AG10803 (cell line): ENCODE measurements at places on chromosomes 5 and 9.

- DNase-seq: no peak
Measured at GRCh38 chr5:42745856-42746255, 10.8 kb upstream of the CCDC152 start.

DNA sequence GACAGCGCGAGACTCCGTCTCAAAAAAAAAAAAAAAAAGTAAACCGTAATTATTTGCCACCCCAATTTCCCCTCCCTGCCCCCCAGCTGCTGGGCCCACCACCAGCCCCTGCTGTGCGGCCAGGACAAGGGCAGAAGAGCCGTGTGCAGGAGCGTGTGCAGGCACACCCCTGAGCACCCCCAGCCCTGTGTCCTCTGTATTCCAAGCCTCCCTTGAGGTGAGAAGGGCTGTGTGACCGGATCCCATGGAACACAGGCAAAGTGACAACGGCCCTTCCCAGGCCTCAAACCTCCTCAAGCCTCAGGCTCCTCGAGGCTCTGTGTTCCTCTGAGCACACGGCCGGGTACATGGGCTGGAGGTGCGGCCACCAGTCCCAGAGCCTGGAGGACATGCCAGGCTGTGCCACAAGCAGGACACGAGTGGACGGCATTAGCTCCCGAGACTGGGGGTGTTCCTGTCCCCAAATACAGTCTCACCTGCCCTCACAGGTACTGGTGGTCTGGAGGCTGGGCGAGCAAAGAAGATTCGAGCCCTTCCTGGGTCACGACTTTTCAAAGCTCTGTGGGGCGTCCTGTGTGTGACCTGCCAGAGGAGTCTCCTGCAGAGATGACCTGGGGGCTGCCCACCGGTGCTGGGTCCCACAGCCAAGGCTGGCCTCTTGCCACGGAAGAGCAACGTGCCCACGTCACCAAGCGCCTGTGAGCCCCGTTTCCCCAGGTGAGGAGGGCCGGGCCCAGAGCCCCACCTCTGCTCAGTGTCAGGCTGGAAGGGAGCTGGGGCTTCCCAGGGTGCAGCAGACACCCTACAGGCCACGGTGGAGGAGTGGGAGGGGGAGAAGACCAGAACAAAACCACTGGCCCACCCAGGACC lies 47.1 kb upstream of the SIMC1 start:
- no peak for DNase-seq

GRCh38 chr9:13932528-13933267 lies 381.2 kb downstream of the NFIB start:
- no peak for DNase-seq

DNA sequence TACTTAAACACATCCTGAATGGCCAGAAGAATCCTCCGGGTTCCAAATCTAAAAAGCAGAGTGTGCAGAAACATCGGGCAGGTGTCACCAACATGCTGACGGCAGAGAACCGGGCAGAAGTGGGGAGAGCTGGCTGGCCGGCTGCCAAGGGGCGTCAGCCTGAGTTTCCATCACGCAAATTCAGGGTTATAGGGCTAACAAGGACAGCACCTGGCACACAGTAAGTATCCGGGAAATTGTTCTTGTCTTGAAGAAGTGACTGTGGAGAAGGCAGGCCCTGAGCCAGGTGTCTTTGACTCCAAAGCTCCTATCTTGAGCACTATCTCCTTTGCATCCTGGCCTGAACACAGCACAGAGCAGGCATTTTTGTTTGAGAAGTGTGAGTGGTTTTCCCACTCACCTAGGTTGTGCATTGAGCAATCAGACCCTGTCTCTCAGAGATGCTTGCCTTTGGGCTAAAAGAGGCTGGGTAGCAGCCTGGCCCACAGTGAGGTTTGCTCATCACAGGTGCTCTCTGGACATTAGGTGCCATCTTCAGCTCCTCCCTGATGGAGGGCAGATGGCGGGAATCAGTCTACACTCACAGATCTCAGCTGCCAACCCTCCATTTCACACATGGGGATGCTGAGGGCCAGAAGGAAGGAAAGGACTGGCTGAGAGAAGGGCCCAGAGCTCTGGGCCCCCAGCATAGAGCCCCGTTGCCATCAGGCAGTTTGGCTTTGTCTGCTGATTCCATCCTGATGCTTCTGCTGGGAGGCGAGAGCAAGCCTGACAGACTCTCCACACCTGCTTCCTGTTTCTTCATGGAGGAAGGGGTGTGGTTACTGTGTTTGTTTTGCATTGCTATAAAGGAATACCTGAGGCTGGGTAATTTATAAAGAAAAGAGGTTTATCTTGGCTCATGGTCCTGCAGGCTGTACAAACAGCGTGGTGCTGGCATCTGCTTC lies 52.8 kb downstream of the WHRN start:
- DNase-seq: no peak

GRCh38 chr5:167937635-167937998 lies 353.8 kb upstream of the WWC1 start:
- peak; percentile 84 for DNase-seq

- DNase-seq: no peak
Measured at GRCh38 chr5:82849885-82850284, 227.3 kb downstream of the TMEM167A start.

DNA sequence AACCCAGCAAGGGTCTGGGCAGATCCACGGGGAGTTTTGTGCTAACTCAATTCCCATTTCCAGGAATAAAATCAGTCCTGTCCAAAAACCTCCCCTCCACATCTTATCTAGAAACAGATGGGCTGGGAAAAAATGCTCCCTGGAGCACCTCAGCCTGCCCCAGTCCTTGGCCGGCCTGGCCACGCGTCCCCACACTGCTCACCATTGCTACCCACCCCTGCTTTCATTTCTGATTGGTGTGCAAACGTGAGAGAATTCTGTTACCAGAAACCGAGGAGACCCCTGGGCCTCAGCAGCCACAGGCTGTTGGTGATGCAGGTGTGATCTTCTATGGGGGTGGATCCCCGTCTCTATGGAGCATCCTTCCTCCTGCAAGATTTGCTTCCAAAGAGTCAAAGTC lies 38.0 kb upstream of the OLFM1 start:
- no peak for DNase-seq

GRCh38 chr9:88433583-88434255 lies 45.5 kb downstream of the SPIN1 start:
- DNase-seq: no peak

DNA sequence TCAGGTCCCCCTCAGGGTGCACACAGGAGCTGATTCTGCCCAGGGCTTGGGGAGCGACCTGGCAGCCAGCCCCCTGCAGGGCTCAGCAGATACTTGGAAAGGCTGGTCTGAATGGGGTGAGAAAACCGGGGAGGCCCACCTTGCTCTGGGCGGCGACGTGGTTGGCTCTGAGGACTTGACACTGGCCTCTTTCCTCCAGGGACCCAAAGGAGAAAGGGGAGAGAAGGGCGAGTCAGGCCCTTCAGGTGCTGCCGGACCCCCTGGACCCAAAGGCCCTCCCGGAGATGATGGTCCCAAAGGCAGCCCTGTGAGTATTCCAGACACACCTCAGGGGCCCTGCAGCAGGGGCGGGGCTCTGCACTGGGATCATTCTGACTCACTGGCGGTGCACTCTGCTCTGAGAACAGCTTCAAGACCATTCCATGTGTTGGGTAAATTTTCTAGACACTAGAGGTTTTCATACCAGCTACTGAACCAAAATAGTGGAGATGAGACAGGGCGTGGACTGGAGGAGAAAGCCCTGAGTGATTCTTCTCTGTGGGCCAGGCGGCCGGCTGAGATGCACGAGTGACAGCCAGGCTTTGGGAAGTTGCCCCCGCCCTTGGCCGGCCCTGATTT lies 65.9 kb upstream of the FCN2 start:
- DNase-seq: peak; percentile 82

DNA sequence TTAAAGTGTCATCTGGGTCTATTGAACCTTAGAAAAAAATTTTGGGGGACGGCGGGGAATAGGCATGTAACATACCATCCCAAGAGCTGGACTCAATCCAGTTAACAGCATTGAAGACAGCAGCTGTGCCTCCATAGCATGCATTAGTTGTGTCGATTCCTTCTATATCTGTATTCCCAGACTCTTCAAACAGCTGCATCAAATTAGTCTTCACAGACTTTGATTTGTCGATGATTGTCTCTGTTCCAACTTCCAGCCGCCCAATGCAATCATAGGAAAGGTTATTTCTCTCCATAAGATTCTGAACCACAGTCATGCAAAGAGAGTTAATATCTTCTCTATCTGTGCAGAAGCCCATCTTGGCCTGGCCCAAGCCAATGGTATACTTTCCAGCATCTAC lies 14.8 kb downstream of the HMGCS1 start:
- DNase-seq: no peak

GRCh38 chr9:92558612-92559374 lies 23.0 kb upstream of the ECM2 start:
- DNase-seq: no peak

GRCh38 chr5:76863001-76863400 lies 13.2 kb downstream of the S100Z start:
- DNase-seq: no peak

GRCh38 chr9:33108472-33108871 lies 32.0 kb upstream of the SMU1 start:
- DNase-seq: no peak
